ENCODE measurements at places on chromosomes 3 and 15.

DNA sequence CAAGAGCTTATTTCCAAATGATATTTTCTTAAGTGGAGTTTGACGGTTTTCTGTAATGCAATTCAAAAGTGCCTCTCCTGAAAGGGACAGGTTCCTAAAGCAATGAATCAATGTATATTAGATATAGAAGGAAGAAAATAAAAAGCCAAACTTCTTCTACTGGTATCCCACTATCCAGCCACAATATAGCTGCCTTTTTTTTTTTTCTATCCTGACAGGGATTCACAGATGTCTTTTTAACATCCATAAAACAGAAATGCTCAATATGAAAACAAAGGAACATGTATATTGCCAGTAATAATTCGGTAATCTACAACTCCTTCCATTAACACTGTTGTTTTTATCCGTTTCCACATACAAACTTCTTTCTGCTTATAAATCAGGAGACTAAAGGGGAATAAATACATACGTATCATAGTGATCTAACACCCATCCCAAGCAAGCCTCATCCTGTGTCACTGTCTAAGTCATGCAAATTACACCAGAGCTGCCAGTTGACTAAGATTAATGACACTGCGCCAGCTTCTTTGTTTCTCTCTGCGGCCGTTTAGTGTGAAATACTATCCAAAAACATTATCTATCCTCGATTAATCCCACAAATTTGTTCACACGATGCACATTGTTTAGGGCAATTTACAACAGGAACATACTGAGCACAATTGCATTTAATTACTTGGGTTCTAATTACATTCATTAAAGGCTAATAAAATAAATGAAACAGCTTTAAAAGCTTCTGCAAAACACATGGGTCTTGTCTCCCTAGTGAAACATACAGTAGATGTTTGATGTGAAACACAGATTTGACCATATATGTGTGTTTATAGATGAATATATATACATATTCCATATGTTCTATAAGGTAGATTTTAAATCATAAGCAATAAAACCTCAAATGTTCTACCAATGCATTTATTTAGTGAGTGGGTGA lies 51.9 kb upstream of the CDIN1 start:
- no peak for DNase-seq

- no peak for DNase-seq
These were observed 127.6 kb downstream of the SOX2 start for GRCh38 chr3:181839039-181839915.

- no peak for DNase-seq
These were observed 508.9 kb upstream of the ADAMTS9 start for GRCh38 chr3:65196663-65197062.

- DNase-seq, result peak; percentile 24
These were observed 172.6 kb downstream of the P3H2 start for GRCh38 chr3:189947948-189948723.

GRCh38 chr3:31750341-31750740 lies 217.6 kb downstream of the STT3B start:
- no peak for DNase-seq

DNA sequence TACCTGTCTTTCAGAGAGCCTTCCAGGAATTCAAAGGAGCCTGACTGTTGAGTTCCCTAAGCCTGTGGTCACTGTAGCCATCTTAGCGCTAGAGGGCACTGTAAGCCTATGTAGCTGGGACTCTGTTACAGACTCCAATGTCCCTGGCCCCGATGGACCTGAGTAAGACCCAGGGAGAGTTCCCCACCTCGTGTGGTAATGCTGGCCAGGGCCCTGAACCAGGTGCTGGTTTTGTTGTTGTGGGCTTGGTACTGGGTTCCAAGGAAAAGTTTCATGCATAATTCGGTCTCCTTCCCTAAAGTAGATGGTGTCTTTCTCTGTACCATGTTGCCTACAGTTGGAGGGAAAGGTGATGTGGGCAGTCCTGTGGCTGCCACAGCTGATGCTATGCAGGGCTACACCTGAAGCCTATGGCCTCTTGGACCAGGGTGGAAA lies 32.4 kb downstream of the CDAN1 start:
- DNase-seq, result peak; percentile 83

DNA sequence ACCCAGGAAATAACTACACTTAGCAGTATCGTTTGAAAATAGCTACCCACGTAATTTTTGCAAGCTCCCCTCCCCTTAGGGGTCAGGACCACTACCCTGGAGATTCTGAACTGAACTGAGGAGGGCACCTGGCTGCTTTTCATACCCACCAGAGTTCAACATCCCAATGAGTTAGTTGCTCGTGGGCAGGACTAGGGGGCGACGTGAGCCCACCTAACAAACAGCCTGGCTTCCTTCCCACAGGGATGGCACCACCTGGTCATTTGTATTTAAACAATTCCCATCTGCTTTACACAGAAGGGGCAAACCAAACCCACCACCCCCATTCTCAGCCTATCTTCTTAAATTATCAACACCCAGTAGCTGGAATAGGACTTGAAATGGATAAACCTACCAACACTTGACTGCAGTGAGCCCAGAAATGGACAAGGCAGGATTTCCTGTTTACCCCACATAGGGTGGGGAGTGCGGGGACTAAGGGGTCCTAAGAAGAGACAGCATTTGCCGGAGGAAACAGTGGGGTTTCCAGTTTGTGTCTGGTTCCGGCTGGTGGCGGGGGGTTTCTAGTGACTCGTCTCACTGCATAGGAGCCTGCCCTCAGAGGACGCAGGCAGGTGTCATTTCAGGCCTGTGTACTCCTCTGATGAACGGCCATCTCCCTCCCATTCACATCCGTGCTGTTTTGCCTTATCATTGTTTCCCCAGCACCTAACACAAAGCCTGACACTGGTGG lies 11.6 kb upstream of the VGLL4 start:
- no peak for DNase-seq

DNA sequence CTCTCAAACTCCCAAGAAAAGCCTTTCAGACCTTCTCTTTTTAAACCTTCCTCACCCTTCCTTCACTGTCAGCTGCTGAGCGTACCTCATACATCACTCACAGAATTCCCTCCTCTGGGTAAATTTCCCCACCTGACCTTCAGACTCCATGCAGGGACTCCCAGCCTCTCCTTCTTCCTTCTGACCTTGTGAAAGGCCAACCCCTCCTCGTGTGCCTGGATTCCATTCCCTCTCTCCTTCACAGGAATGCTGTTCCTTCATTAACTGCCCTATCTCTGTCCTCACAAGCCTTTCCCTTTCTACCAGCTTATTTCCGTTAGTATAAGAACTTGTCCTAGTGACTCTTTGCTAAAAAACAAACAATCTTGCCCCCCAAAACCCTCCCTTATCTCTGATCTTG lies 69.7 kb upstream of the MME start:
- DNase-seq, result no peak

GRCh38 chr3:41188306-41188705 lies 11.0 kb upstream of the CTNNB1 start:
- no peak for DNase-seq

DNA sequence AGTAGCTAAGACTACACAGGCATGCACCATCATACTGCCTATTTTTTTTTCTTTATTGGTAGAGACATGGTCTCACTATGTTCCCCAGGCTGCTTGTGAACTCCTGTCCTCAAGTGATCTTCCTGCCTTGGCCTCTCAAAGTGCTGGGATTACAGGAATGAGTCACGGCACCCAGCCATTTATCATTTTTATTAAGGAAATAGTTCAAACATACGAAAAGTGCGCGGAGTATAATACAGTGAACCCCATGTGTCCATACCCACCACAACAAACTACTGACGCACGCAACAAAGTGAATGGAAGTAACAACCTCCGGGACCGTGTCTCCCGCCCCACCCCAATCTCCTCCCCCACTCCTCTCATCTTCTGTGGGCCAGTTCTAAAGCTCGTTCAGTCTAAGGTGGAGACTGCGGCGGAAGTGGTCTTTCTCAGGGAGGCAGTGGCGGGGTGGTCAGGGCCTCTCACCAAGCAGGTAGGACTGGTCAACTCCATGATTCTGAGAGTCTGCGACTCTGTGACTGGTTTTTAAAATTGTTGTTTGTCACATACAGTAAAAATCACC lies 42.1 kb downstream of the DNAJB8 start:
- no peak for DNase-seq

GRCh38 chr3:174253940-174254339 lies 605.2 kb upstream of the NAALADL2 start:
- DNase-seq, result no peak

GRCh38 chr3:120227710-120228347 lies 57.2 kb downstream of the GPR156 start:
- no peak for DNase-seq

DNA sequence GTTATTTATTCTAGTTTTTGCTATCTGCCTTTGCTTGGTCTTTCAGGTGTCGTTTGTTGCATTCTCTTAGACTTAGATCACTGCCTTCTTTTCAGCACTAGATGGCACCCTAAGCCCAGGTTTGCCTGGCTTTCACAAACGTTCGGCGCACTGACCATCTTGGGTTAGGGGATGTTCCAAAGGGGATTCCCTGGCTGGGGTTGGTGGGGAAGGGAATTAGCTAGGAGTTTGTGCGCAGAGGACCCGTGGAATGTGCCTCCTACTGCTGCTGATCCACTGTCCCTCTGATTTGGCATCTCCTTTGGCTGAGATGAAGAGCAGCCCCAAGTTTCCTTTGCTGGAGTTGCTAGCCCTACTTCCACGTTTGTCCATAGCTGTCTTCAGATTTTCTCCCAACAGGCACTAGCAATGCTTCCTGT lies 33.9 kb downstream of the PFN2 start:
- peak; percentile 58 for DNase-seq

DNA sequence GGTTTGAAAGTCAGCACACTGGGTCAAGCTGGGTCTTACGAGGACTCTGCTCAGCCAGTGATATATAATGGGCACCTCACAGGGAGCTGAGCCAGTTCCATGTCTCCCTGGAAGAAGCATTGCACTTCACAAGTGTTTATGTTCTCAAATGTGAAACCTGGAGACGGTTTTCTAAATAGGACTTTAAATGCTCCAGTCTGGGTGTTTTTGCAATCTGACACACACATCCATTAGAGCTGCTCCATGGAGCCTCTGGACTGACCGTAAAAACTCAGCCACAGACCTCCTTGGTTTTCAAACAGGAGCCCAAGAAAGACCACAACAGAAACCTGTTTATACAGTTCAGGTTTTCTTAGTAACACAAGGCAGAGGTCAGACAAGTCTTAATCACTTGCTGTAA lies 201.3 kb upstream of the LRIG1 start:
- no peak for DNase-seq

- DNase-seq, result peak; percentile 21
These were observed 75.4 kb upstream of the ZNF385D start for GRCh38 chr3:21826416-21826815.

- DNase-seq, result no peak
These were observed 221.3 kb downstream of the GRM7 start for GRCh38 chr3:7082244-7082643.

Measured in AG20443 (cell line).